ENCODE measurements at places on chromosomes 5 and 9.

DNA sequence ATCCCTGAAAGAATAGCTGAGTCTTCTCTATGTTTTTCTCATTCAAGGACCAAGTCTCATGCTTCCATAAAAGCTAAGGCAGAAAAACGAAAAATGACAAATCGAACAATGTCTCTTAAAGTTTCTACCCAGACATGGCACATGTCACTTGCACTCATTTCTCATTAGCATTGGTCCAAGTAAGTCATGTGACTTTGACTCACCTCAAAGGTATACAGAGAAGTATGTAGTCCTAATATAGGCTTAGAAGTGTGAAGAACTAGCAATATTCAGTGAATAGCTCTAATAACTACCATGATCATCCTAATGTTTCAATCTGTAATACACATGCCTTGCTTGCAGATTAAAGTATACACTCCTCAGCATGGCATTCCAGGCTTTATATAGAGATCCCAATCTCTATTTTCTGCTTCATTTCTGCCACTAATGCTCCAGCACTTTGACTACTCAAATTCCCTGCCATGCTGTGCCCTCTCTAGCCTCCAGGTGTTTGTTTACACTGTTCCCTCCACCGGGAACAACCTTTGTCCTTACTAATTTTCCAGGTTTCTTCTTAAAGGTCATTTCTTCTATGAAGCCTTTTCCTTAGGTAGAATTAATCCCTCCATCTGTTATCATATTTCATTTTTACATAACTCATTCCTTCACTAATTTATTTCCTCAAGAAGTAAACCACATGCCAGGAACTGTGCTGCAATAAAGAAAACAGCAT, 98.9 kb downstream of the CEMIP2 start:
- DNase-seq = no peak

DNA sequence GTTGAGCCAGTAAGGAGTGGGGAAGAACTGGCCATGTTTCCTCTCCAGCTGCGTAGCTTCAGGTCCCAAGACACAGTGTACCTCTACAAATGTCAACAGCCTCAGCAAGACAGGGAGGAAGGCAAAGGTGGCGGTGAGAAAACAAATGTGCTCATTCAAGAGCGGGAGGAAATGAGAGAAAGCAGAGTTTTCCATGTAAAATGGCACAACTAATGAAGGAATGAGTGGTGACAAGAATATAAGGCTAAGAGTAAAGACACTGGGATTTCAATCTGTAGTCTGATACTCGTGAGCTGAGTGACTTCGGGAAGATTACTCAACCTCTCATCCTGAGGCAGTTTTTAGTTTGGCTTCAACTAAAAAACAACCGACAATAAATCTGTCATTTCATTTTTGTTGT, 67.6 kb downstream of the DPYSL3 start:
- DNase-seq = no peak

DNA sequence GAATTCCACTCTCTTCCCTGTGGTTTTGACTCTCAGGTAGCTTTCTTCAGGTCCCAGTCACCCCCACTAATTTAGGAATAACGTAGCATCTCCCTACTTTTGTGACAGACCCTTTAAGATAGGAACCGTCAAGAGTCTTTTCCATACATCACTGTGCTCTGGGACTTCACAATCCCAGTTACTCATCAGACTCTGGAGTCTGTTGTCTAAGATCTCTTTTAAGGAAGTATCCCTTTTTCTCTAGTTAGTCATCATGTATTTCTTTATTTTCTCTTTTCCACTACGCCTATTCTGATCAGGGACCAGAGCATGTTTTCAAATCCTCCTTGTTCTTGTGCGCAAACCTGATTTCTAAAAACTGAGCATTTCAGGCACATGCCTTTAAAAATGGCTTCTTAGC, 143.0 kb downstream of the GOLPH3 start:
- peak; percentile 23 for DNase-seq

DNA sequence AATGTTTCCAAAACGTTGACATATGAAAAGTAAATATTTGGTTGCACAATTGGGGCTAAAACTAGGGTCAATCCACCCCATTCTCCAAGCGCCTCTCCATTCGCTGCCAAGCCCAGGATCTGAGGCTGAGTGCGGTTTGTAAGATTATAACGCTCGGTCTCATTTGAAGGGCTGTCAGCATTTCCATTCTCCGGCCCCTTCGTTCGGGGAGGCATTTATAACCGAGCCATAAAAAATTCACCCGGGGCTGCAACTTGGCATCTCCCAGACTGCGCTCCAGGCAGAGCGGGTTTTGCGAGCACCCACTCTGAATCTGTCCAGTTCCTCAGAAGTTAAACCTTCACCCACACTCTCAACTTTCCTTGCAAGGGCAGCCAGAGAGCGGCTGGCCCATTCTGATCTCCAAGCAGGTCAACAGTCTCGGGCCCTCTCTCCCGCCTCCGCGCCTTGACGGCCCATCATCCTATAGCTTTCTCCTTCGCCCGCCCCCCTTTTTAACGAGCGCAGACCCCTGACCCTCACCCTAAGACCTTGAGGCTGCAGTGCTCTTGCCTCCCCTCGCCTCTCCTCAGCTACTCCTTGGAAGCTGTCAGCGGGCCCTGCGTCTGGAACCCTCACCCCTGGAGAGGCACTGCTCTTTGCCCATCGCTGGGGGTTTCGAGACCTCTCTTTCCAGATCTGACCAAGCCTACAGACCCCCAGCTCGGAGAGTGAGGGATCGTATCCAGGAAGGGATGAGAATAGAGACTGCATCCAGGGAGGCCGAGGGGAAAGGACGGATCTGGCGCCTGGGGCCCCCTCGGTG, 1.1 kb downstream of the SLIT3 start:
- DNase-seq = no peak

- DNase-seq = no peak
These were observed 803.4 kb upstream of the CDH6 start for GRCh38 chr5:30390095-30390494.

DNA sequence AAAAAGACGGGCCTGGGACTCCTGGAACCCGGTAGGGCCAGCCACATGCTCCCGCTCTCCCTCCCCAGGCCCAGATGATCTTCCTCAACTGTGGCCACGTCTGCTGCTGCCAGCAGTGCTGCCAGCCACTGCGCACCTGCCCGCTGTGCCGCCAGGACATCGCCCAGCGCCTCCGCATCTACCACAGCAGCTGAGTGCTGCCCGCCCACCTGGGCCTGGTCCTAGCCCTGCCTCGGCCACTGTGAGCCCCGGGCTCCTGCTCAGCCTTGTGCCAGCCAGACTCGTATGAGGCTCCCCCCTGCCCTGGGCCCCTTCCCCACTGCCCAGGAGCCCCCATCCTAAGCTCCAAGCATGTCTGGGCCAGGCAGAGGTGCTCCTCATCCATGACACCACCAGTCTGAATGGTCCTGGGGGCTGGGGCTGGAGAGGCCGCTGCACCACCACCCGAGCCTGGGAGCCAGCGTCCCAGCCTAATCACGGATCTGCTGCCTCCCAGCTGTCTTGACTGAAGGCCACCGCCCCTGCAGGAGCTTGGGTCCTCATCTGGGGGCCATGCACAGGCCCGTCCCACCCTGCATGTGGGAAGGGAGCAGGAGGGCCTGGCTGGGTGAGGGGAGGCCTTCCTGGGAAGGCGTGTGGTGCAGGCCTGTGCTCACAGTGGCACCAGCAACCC, 51.5 kb downstream of the LRSAM1 start:
- DNase-seq = no peak

- DNase-seq = no peak
These were observed 133.1 kb downstream of the KCNIP1 start for GRCh38 chr5:170636801-170637477.

GRCh38 chr9:35729101-35729500, 2.9 kb downstream of the TLN1 start:
- DNase-seq = no peak

DNA sequence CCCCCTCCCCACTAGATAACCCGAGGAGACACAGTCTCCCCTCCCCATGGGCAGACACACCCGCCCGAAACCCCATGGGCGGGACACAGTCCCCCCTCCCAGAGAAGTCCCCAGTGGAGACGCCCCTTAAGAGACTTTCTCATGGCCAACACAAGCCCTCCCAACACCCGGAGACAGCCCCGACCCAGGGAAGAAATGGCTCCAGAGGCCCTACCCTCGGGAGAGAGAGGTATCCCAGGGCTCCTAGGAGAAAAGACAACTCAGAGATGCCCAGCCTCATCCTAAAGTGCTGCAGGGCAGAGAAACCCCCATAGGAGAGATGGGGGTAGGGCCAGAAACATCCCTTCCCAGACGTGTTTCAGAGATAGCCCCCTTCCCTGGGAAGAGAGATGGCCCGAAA, 27.4 kb downstream of the PCDH1 start:
- DNase-seq = no peak

DNA sequence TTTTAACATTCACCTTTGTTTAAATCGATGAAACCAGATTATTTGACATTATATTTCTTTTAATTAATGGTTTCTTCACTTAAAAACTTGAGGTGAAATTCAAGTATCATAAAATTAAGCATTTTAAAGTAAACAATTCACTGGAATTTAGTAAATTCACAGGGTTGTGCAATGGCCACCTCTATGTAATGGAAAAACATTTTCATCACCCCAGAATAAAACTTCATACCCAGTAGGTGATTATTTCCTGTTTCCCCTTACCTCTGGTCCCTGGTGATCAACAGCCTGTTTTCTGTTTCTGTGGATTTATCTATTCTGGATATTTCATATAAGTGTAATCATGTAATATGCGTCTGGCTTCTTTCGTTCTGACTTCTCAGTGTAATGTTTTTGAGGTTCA, 27.2 kb downstream of the HSPA4 start:
- DNase-seq = no peak

GRCh38 chr5:107893642-107894041, 222.9 kb upstream of the EFNA5 start:
- DNase-seq = no peak

DNA sequence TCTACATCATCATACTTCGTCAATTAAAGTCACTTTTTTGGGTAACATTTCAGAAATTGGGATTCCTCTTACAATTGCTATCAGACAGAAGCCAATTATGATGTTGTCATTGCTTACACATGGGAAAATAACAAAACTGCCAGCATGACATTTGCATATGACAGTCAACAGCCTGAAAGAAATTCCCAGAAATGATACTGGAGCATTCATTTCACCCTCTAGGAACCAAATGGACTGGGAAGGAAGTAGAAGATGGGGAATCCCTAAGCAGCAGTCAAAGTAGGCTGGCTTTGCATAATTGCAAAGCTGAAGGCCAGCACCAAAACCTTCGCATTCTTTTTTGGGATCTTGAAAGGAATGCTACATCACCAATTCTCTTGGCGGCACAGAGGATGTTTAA, 10.7 kb downstream of the HMGCS1 start:
- no peak for DNase-seq

- peak; percentile 23 for DNase-seq
These were observed 318.4 kb downstream of the ARL15 start for GRCh38 chr5:53991942-53992341.

Data from HFFc6 (cell line).